Memory B cell (primary cell): ENCODE measurements at places on chromosomes 3 and 15.

- H3K4me1 ChIP-seq: peaks cover 43% of the 10 kb centered on the region
- DNase-seq: no peak
- no peaks in the 10 kb centered on the region for H3K36me3 ChIP-seq
- H3K27me3 ChIP-seq: no peaks in the 10 kb centered on the region
Measured at GRCh38 chr15:52258461-52258860, 37.1 kb downstream of the MYO5C start.

GRCh38 chr3:62574266-62574898, 201.0 kb upstream of the FEZF2 start:
- no peaks in the 10 kb centered on the region for H3K4me1 ChIP-seq
- no peak for DNase-seq
- peaks cover 2% of the 10 kb centered on the region for H3K36me3 ChIP-seq
- H3K4me3 ChIP-seq: no peak overlapping the region
- peaks cover 2% of the 10 kb centered on the region for H3K27me3 ChIP-seq
- no peak overlapping the region for H3K27ac ChIP-seq

DNA sequence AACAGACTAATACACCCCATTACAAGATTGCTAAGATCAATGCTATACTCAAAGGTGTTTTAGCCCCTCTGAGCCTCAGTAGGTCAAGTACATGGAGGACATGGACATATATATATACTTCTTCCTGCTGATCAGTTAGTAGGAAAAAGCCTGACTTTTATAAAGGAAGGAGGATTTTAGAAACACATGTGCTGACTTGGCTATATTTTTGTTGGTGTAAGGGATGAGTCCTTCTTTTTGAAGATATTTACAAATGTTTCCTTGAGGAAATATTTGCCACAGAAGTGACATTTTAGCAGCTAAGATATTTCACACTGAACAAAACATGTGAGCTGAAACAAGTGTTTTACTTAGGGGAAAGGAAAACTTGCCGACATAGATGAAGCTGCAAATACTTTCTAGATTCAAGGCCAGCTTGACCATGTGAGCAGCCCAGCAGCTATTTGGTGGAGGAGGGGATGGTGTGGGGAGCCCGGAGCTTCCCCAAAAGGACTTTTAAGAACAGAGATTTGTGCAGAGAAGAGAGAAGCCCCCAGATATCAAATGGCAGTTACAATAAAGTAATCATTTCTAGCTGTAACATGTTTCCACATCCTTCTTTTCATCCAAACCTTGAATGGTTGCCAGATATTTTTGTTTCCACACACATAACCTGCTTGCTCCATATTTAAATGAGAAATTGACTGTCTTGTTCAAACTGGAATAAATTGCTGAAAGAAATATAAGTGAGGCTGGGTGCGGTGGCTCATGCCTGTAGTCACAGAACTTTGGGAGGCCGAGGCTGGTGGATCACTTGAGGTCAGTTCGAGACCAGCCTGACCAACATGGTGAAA, 111.7 kb upstream of the NR2F2 start:
- no peaks in the 10 kb centered on the region for H3K4me1 ChIP-seq
- no peaks in the 10 kb centered on the region for H3K27me3 ChIP-seq
- no peaks in the 10 kb centered on the region for H3K36me3 ChIP-seq

GRCh38 chr3:62036726-62037125, 336.6 kb downstream of the FEZF2 start:
- no peak overlapping the region for H3K27ac ChIP-seq
- no peaks in the 10 kb centered on the region for H3K4me1 ChIP-seq
- H3K36me3 ChIP-seq: no peaks in the 10 kb centered on the region
- H3K27me3 ChIP-seq: no peaks in the 10 kb centered on the region
- no peak overlapping the region for H3K4me3 ChIP-seq

DNA sequence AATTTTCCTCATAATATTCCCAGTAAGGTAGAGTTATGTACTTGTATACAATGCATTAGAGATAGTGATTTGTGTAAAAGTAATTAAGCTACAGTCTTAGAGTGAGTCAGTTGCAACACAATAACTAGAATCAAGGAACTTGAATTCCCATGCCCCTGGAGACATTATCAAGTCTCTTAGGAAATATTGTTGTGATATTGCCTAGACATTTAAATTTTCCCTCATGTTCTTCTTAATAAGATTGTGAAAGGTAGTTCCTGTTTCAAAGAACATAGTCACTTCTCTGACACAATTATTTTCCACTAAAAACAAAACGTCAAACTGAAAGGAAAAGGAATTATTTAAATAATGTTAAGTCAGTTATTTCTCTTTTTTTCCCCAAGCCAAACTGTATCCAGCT, 13.0 kb upstream of the ATP1B3 start:
- H3K27ac ChIP-seq: no peak overlapping the region
- no peak overlapping the region for H3K4me3 ChIP-seq
- H3K36me3 ChIP-seq: no peaks in the 10 kb centered on the region
- DNase-seq: no peak

DNA sequence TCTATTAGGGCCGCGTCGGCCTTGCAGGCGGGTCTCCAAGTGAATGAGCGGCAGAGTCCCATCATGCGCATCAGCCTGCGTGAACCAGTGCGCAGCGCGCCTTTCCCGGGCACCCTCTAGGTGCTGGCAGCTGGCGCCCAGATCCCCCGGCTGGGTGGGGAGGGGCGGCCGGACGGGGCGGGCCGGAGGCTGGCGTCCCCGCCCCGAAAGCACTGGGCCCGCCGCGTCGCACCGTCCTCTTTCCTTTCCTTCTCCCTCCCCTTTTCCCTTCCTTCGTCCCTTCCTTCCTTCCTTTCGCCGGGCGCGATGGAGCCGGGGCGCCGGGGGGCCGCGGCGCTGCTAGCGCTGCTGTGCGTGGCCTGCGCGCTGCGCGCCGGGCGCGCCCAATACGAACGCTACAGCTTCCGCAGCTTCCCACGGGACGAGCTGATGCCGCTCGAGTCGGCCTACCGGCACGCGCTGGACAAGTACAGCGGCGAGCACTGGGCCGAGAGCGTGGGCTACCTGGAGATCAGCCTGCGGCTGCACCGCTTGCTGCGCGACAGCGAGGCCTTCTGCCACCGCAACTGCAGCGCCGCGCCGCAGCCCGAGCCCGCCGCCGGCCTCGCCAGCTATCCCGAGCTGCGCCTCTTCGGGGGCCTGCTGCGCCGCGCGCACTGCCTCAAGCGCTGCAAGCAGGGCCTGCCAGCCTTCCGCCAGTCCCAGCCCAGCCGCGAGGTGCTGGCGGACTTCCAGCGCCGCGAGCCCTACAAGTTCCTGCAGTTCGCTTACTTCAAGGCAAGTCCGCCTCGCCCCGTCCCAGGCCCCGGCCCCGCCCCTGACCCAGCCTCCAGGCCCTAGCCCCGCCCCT, at the start of gene CRTAP:
TSS of gene CRTAP (plus strand) at position 243 of the 850 bp plus-strand sequence. CDS start at position 307, 64 bp downstream.
- no peaks in the 10 kb centered on the region for H3K36me3 ChIP-seq
- no peaks in the 10 kb centered on the region for H3K27me3 ChIP-seq
- H3K27ac ChIP-seq: peak within 1 kb of the TSS; percentile 86
- peaks cover 20% of the 10 kb centered on the region for H3K4me1 ChIP-seq
- peak; percentile 87 for DNase-seq
- H3K4me3 ChIP-seq: peak within 1 kb of the TSS; percentile 94

DNA sequence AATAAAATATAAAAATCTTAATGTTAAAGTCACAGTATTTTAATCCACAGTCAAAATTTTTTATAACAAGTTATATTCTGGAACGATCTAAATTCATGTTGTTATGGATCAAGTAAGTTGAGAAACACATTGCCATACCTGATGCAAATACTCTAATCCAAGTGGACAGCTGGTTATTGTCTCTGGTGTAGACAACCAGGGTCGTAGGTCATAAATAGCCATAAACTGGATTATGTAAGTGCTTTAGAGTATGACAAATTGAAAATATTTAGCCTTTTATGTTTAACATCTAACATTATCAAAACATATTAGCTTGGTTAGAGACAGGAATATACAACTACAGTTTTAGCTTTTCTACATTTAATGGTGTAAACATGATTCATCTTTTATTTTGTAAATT, 53.0 kb downstream of the PLSCR2 start:
- H3K27me3 ChIP-seq: no peaks in the 10 kb centered on the region
- no peaks in the 10 kb centered on the region for H3K4me1 ChIP-seq
- H3K4me3 ChIP-seq: no peak overlapping the region
- DNase-seq: no peak
- no peak overlapping the region for H3K27ac ChIP-seq

DNA sequence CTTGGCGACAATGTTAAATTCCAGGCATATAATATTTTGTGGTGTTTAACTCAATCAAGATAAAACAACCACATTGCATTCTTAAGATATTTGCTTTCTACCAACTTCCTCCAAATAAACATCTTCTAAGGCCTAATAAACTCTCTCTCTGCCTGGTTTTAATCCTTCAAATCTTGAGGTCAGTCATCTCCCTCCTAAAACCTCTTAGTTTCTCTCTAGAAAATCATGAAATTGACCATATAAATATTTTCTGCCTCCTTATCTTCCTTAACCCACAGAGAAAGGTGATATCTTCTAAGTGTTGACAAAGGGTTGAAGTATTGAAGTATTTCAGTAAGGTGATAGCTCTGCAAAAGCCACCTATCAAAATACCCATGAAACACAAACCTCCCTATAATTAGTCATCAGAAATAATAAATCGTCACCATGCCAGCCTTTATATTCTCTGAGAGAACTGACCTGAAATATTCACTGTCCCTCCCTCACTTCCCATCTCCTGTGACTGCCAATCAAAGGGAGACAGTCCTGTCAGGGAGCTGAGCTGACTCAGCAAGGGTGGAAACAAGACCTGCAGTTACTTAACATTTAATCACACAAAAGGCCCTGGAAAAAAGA, 1261.1 kb downstream of the ROBO1 start:
- no peak overlapping the region for H3K27ac ChIP-seq
- no peaks in the 10 kb centered on the region for H3K4me1 ChIP-seq
- DNase-seq: no peak
- no peaks in the 10 kb centered on the region for H3K27me3 ChIP-seq
- H3K4me3 ChIP-seq: no peak overlapping the region

DNA sequence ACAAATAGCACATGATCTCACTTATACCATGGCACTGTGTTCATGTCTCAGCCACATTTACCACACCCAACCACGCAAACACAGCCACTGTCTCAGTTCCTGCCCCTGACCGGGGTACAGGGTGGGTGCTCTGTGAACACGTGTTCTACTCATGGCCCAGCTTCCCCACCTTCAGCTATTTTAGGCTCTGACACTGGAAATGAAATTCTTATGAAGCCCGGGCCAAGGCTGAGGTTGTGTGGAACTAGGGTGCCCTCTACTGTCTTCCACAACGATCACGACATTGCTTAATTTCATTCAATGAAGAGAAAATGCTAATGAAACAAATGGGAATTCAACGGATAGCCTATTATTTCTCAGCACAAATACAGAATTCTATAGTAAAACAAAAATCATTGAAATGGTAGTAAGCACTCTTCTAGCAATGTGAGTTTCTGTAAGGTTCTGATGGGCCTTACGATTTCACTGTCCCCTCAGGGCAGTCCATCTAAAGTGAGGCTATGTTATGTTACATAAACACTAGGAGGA, 2.1 kb upstream of the GABRA5 start:
- H3K36me3 ChIP-seq: no peaks in the 10 kb centered on the region
- no peaks in the 10 kb centered on the region for H3K27me3 ChIP-seq
- H3K4me1 ChIP-seq: no peaks in the 10 kb centered on the region
- H3K4me3 ChIP-seq: no peak overlapping the region

- no peaks in the 10 kb centered on the region for H3K4me1 ChIP-seq
- no peaks in the 10 kb centered on the region for H3K36me3 ChIP-seq
- peaks cover 10% of the 10 kb centered on the region for H3K27me3 ChIP-seq
- DNase-seq: no peak
- no peak overlapping the region for H3K4me3 ChIP-seq
- no peak overlapping the region for H3K27ac ChIP-seq
Measured at GRCh38 chr15:36893276-36893675, 207.1 kb downstream of the MEIS2 start.
